ENCODE measurements at places on chromosomes 11 and 22. TPM values are rescaled to one million over a fixed set of nuclear protein-coding genes. Genes with fewer than 3 reads are reported as not detected.

The USH1C gene
- total RNA-seq, result 0.54 TPM

The KCTD14 gene
- total RNA-seq, result 5.4 TPM

The CYTH4 gene
- not detected for total RNA-seq

The P2RY6 gene
- 0.51 TPM for total RNA-seq

The BLID gene
- total RNA-seq, result 1.2 TPM

The SEPTIN5 gene
- total RNA-seq, result 36.2 TPM

The SAA2 gene
- not detected for total RNA-seq

The LMO2 gene
- total RNA-seq, result 4.5 TPM

DNA sequence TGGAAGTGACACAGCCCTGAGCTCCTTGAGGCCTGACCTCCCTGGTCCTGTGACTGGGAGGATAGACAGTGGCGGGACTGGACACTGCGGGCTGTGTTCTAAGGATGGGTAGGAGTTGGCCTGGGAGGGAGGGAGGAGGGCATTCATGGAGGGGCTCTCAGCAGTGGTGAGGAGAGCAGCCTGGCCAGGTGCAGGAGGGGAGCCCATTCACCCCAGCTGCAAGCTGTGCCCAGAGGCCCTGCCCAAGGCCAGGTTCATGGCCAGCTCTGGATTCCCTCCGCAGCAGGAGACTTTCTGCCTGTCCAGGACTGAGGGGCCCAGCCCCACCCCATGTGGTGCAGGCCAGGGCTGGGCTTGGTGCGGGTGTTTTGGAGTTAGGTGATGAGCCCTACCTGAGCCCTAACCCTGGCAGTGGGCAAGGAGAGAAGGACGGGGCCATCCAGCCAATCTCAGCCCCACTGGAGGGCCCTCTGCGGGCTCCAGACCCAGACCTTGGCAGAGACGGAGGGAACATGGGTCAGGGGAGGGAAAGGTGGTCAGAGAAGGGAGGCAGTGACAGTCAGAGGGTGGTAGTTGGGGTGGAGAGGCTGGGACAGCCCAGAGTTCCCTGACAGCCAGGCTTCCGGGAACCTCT is 26.8 kb downstream of the CACNA1I start:
- H3K4me3 ChIP-seq, result no peak overlapping the region
- H3K27ac ChIP-seq, result no peak overlapping the region
- H3K4me1 ChIP-seq, result peaks cover 3% of the 10 kb centered on the region
- DNase-seq, result no peak

GRCh38 chr22:37230673-37231405 is 13.2 kb downstream of the RAC2 start:
- no peak overlapping the region for H3K4me3 ChIP-seq
- no peak overlapping the region for H3K27ac ChIP-seq
- H3K4me1 ChIP-seq, result peaks cover 15% of the 10 kb centered on the region
- no peak for DNase-seq

- no peak for DNase-seq
- H3K27ac ChIP-seq, result no peak overlapping the region
- H3K4me3 ChIP-seq, result no peak overlapping the region
- H3K27me3 ChIP-seq, result peaks cover 43% of the 10 kb centered on the region
- no peaks in the 10 kb centered on the region for H3K36me3 ChIP-seq
- H3K4me1 ChIP-seq, result no peaks in the 10 kb centered on the region
These were observed 10.5 kb upstream of the MUC2 start for GRCh38 chr11:1064167-1064566.

DNA sequence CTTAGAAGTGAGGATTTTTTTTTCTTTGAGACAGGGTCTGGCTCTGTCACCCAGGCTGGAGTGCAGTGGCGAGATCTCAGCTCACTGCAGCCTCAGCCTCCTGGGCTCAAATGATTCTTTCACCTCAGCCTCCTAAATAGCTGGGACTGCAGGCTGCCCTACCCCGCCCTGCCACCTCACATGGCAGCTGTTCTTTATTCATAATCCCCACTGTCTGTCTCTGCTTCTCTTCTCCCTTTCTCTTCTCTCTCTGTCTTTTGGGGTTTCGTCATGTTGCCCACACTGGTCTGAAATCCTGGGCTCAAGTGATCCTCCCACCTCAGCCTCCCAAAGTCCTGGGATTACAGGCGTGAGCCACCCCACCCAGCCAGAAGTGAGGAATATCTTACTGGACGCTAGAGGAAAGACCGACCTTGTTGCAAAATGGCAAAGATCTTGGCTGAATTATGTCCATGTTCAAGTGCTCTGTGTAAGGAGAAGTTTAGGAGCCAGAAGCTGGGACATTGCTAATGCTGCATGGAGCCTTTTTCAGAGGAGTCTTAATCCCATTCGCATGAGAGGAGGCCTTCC is 21.9 kb downstream of the KRTAP5-5 start:
- DNase-seq, result no peak
- H3K36me3 ChIP-seq, result no peaks in the 10 kb centered on the region
- H3K4me3 ChIP-seq, result no peak overlapping the region
- H3K4me1 ChIP-seq, result peaks cover 17% of the 10 kb centered on the region
- peaks cover 16% of the 10 kb centered on the region for H3K27me3 ChIP-seq

DNA sequence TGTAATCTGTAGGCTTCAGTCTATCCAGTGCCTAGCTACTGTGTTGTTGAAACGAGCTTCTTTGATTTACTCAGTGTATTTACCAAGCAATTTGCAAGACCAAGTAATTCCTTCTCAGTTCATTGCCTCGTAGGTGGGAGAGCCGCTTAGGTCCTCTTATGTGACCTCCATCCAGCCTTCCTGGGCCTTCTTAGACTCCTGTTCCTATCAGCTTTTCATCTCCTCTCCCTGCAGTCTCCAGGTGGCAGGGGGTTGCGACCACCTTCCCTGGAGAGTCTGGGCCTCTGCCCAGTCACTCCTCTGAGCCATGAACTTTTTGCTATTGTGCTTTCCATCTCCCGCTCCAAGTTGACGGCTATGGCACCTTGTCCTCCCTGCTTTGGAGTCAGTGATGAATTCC is 251.8 kb downstream of the KIRREL3 start:
- no peak for DNase-seq
- peaks cover 8% of the 10 kb centered on the region for H3K4me1 ChIP-seq
- H3K27ac ChIP-seq, result no peak overlapping the region

- peak; percentile 59 for DNase-seq
- H3K27me3 ChIP-seq, result peaks cover 8% of the 10 kb centered on the region
- peaks cover 2% of the 10 kb centered on the region for H3K4me1 ChIP-seq
- no peaks in the 10 kb centered on the region for H3K36me3 ChIP-seq
- H3K4me3 ChIP-seq, result no peak overlapping the region
- no peak overlapping the region for H3K27ac ChIP-seq
These were observed 62.5 kb downstream of the FEZ1 start for GRCh38 chr11:125433454-125434121.

GRCh38 chr11:86753459-86753858 is 46.9 kb upstream of the PRSS23 start:
- no peak overlapping the region for H3K4me3 ChIP-seq
- DNase-seq, result no peak
- H3K36me3 ChIP-seq, result no peaks in the 10 kb centered on the region
- H3K27ac ChIP-seq, result no peak overlapping the region
- peaks cover 12% of the 10 kb centered on the region for H3K27me3 ChIP-seq

DNA sequence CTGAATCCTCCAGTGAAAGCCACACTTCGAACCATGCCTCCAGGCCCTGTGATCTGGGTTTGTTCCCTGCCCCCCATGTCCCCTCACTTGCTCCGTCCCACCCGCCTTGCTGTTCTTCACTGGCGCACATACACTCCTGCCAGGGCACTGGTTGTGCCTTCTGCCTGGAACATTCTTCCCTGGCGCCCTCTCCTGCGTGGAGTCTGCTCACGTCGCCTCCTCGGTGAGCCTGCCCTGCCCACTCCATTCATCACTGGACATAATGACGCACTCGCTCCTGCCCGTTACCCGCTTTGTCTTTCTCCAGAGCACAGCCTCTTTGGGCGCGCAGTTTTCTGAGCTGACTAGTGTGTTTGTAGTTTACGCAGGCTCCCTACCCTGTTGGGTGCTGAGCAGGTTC is 21.0 kb upstream of the MIEF1 start:
- no peak overlapping the region for H3K27ac ChIP-seq
- no peaks in the 10 kb centered on the region for H3K27me3 ChIP-seq
- no peak overlapping the region for H3K4me3 ChIP-seq
- no peak for DNase-seq
- H3K4me1 ChIP-seq, result no peaks in the 10 kb centered on the region

GRCh38 chr11:73946798-73947458 is 3.9 kb upstream of the DNAJB13 start:
- no peak for DNase-seq
- H3K36me3 ChIP-seq, result peaks cover 17% of the 10 kb centered on the region
- H3K4me1 ChIP-seq, result no peaks in the 10 kb centered on the region
- H3K27me3 ChIP-seq, result no peaks in the 10 kb centered on the region

Measured in mesothelial cell of epicardium (in vitro differentiated cells).